Fibroblast of skin of scalp (primary cell): ENCODE measurements at places on chromosomes 11 and 22.

- DNase-seq = no peak
Measured at GRCh38 chr11:71301046-71301857, 48.9 kb upstream of the SHANK2 start.

- peak; percentile 8 for DNase-seq
Measured at GRCh38 chr22:32005453-32005852, 37.6 kb upstream of the SLC5A1 start.

DNA sequence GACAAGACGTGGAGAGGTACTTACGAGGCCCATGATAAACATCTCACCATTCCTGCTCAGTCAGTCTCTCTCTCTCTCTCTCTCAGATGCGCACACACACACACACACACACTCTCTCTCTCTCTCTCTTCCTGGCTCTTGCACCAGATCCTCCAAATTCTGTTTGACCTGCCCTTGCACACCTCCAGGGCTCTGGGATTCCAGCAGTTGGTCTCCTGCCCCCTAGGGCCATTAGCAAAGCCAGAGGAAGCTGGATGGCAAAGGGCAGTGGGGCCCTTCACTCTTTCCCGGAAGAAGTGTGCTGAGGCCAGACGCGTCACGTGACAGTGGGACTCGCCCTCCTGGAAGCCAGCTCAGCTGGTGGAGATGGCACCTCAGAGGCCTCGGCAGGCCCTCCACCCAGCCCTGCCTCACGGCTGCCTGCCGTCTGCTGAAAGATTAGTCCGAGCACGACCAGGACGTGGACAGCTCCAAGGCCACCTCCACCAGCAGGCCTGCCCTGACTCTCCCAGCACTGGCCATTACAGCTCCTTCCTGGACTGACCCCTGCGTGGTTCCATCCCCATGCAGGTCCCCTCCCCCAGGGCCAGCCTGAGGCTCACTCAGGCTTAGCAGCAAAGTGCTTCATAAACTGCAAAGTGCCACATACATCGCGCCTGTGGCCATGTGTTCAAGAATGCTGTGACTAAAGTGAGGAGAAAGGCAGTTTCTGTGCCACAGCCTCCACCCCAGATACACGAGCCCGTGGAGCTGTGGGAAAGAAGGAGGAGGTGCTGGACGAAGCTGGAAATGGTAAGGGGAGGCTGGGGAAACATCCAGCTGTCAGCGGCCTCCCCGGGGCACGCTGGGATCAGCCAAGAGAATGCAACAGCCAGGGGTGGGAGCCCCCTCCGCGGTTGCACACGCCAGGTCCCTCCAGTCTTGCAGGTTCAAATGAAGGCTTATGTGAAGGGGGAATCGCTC, 3.7 kb downstream of the PDGFB start:
- DNase-seq = no peak

DNA sequence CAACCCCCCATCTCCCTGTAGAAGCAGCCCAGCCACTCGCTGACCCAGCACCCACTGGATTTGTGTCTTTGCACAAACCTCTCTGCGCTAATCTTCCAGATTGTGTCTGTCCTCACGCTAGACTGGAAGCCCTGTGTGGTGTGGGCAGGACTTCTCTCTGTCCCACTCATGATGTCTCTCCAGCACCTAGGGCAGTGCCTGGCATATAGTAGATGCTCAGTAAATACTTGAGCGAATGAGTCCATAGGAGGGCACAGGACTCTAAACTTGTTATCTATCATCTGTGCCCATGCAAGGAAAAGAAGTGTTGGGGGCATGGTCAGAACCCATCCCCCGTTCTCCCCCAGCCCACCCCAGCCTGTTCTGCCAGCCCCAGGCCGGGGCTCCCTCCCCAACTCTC, 22.9 kb downstream of the RPL3 start:
- DNase-seq = no peak

DNA sequence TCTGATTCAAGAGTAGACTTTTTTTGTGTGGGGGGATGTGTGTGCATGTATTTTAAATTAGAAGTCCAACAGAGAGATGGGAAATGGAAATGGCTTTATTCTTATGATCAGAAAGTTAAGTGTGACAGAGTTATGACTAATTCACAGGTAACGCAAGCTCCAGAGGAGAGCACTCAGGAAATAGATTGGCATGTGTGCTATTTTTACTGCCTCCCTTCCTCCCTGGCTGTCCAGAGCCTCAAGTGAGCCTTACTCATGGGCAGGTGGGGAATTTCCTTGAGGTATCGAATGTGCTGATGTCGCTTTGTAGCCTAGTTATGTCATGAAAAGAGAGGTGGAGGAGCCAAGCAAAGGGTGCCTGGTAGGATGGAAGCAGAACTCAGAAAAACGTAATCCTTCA, 70.3 kb upstream of the BDNF start:
- DNase-seq = no peak

- no peak for DNase-seq
Measured at GRCh38 chr22:44348971-44349560, 36.3 kb upstream of the SHISAL1 start.

DNA sequence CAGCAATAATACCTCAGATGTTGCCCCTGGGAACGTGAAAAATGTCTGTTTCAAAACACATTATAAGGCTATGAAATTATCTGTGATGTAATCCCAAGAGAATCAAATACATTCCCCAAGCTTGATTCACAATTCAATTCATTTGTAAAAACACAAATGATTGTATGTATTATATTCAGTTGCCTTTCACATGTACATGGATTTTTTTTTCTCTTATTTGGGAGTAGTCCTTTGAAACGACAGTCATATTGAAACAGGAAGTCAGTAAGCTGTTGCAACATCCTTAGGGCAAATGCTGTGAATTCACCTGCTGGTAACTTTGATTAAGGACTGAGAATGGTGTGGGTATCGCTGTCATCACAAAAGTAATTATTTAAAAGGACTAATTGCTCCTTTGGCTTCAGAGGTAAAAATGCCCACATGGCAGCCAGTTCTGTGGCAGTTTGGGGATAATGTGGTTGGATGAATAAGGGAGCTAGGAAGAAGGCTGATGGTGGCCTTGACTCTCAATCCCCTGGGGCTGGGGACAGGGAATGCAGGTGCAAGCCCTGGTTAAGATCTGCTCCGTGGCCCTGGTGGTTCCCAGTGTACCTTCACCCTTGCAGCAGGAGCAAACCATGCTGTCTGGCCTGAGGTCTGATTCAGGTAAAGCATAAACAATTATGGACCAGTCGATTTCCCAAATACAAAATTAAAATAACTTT, 13.2 kb downstream of the EHF start:
- DNase-seq = peak; percentile 71

- peak; percentile 60 for DNase-seq
Measured at GRCh38 chr11:120186774-120187591, 23.8 kb upstream of the OAF start.

GRCh38 chr11:12377824-12378593, 638 bp downstream of the PARVA start:
- peak; percentile 85 for DNase-seq

DNA sequence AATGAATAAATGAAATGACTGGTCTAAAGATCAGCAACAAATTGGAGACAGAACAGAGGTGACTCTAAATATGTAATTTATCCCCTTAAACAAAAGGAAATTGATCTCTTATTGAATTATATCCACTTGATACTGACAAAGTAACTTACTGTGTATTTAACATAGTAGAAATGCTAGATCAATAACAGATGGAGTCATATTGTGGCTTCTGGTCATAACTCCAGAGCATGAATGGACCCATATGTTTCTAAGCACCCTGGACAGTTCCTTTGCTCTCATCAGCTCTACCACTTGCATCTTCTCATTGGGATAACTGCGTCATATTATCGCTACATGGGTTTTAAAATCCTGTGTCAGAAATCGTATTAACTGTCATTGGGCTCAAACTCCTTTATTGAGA, 222.3 kb downstream of the ETS1 start:
- DNase-seq = peak; percentile 82

DNA sequence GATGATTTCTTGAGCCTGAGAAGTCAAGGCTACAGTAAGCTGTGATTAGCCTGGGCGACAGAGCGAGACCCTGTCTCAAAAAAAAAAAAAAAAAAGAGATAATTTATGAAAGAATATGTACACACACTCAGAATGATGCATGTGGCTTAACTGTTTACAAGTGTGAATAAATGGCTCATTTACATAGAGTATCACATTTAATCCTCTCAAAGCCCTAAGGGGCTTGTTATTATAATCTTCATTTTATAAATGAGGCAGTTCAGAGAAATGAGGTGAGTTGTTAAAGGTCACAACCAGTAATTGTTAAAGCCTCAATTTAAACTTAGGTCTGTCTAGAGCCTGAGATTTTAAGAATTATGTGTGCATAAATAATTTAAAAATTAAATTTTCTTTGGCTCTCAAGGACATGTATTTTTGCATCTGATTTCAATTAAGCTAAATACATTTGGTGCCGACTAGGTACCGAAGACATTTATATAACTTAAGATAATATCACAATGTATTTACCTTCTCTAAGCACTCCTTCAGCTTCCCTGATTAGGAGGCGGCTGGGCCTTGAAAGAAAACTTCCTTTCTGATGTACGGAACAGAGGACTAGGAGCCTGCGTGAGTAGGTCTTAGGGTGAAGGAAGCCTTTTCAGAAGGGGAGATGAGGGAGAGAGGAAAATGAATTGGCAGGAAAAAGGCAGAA, 28.5 kb upstream of the DDX6 start:
- no peak for DNase-seq

- peak; percentile 12 for DNase-seq
Measured at GRCh38 chr11:102318469-102318868, 1.2 kb downstream of the BIRC3 start.

GRCh38 chr11:71334191-71334590, 81.8 kb upstream of the SHANK2 start:
- no peak for DNase-seq

GRCh38 chr22:21587803-21588611, 20.5 kb downstream of the UBE2L3 start:
- DNase-seq = no peak

GRCh38 chr11:106379712-106380111, 302.2 kb downstream of the AASDHPPT start:
- DNase-seq = no peak

DNA sequence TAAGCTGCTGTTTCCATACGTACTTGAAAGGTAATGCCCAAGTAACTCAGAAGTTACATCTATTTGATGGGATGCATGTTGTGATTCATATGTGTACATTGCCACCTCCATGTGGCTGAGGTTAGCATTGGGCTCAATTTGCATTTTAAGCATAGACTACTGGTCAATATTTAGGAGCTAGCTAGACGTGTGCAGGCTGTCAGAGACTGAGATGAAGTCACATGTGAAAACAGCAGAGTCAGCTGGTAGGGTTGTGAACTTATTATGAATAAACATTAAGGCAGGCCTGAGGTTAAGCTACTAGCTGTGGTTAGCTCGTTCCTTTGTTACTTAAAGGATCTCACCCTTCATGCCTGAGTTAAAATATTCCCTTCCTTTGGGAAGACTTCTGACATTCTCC, 114.5 kb upstream of the MTNR1B start:
- no peak for DNase-seq

DNA sequence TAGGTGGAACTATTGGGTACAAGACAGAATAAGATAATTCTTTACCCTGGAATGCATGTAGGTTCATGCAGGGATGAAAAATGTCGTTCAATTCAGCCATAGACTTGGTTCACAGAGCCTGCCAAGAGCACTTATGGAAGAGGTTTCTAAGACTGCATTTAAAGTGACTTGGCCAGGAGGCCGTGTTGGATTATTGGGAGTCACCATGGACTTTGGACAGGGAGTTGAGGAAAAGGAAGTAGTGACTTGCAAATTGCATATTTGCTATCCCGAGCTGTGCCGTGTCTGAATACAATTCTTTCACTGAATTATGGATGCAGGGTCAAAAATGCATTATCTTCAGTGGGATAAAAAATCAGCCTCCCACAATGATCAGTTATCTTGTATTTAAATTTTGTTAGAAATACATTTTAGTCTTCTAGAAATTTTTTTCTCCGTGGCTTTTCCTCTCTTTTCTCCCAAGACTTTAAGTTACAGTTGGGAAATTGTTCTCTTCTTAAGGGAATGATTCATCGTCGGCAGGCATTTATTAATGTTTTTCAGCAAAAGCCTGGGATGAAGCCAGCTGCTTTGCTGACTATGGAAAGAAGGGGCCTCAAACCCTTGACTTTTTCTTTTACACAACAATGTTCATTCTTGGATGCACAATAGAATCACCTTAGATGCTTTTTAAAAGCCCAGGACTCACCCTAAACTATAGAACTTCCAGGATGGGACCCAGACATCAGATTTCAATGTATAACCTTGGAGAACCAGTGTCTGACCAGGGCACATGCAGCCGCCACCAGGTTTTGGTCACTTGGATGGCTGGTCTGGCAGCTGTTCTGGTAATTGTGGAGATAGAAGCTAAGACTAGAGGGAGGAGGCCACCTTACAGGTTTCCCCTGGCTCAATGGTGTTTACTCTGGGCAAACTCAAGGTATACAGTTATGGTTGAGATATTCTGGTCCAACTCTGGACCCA, 70.8 kb downstream of the FAT3 start:
- DNase-seq = peak; percentile 83

DNA sequence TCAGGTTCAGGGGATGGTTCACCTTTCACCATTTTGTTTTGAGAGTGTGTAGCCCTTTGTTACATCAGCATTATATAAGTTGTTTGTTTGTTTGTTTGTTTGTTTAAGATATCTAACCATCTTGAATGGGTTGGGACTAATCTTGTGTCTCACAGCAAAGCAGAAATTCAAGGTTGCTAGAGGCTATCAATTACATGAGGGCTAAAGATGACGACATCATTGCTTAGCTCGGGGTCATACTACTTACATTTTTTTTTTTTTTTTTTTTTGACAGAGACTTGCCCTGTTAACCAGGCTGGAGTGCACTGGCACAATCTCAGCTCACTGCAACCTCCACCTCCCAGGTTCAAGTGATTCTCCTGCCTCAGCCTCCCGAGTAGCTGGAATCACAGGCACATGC, 87.1 kb upstream of the XKR3 start:
- DNase-seq = no peak

DNA sequence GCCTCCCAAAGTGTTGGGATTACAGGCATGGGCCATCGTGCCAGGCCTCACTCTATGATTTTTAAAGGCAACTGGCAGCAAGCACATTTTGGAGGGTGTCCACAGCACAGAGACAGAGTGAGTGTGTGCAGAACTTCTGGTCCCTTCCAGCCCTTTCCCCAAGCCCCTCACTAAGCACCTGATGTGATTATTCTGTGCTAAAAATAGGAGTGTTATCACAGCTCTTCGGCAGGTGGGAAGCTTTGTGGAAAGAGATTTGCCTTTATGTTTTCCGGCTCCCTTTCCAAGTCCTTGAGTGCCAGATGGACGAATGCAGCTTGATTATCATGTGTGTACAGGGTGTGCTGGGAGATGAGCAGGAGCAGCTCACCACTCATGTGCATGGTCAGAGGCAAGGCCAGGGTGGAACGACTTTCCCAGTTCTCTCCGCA, 310.8 kb downstream of the DDX10 start:
- no peak for DNase-seq

- DNase-seq = no peak
Measured at GRCh38 chr22:20292673-20293232, 24.6 kb upstream of the RTN4R start.
